ENCODE measurements at places on chromosomes 2 and 18.

- no peak overlapping the region for H3K27ac ChIP-seq
- DNase-seq, result no peak
- H3K4me3 ChIP-seq, result no peak overlapping the region
- no peaks in the 10 kb centered on the region for H3K36me3 ChIP-seq
Measured at GRCh38 chr2:124886216-124886615, 861.1 kb downstream of the CNTNAP5 start.

DNA sequence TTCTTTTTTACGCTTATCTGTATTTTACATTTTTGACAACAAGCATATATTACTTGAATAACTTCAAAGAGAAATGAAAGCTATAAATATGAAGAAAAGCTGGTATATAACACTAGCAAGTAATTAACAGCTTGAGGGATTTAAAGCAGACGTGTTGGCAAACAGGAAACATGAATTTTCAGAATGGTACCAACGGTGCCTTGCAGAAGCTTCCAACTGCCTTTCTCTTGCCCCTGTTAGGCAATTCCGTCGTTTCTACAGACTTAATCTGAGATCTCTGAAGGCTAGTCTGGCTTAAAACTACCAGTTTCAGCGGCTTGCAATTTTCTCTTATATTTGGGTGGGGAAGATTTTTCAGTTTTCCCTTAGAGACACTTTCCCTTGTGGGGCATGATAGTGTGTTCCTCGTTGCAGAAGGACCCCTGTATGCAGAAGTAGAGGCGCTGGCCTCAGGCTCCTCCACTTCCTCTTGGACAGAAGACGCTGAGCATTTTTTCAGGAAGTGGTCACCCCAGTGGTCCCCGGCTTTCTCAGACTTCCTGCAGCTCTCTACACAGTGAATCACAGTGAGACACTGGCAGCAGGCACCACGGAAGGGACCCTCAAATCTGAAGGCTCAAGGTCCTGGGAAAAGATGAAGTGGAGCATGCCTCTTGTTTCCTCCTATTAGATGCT lies 56.2 kb upstream of the SLC16A14 start:
- DNase-seq, result no peak
- no peak overlapping the region for H3K27ac ChIP-seq
- H3K36me3 ChIP-seq, result no peaks in the 10 kb centered on the region
- peaks cover 12% of the 10 kb centered on the region for H3K4me1 ChIP-seq

- peak overlapping the region; percentile 55 for H3K27ac ChIP-seq
- H3K27me3 ChIP-seq, result no peaks in the 10 kb centered on the region
- DNase-seq, result no peak
- H3K4me3 ChIP-seq, result no peak overlapping the region
Measured at GRCh38 chr2:70454936-70455544, 98.6 kb downstream of the TGFA start.

- DNase-seq, result peak; percentile 52
- H3K4me1 ChIP-seq, result peaks cover 47% of the 10 kb centered on the region
- H3K27me3 ChIP-seq, result no peaks in the 10 kb centered on the region
- H3K4me3 ChIP-seq, result peak overlapping the region; percentile 89
- peak overlapping the region; percentile 99 for H3K27ac ChIP-seq
Measured at GRCh38 chr2:218569038-218569431, 396 bp downstream of the CNOT9 start.

DNA sequence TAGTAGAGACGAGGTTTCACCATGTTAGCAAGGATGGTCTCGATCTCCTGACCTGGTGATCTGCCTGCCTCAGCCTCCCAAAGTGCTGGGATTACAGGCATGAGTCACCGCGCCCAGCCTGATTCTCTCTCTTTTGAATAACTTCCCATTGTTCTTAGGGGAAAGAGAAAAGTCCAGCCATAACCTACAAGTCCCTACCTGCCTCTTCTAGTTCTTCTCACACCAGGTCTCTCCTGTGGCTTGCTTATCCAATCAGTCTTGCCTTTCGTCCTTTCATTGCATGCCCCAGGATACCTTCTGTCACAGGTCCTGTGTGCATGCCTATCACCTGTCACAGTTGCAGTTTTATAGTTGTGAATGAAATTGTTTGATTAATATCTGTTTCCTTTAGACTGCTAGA lies 148.1 kb downstream of the SLC4A3 start:
- H3K4me1 ChIP-seq, result no peaks in the 10 kb centered on the region
- no peak overlapping the region for H3K4me3 ChIP-seq
- no peaks in the 10 kb centered on the region for H3K36me3 ChIP-seq
- peaks cover 12% of the 10 kb centered on the region for H3K27me3 ChIP-seq

DNA sequence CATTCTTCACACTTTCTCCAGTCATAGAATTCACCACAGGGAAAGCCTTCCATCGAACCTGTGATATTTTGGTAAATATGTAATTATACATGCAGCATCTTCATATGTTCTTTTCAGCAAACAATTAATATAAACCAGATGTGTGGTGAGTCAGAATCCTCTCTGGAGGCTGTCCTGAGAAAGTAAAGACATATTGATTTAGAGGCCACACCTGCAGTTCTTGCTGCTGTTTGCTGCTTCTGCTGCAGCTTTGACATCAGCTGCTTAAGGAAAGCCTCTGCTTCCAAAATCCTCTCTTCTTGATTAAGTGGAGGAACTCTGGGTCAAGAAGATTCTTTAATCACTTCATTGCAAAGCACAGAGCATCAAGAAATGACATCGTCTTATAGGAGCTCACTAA lies 568.8 kb upstream of the ZEB2 start:
- H3K36me3 ChIP-seq, result no peaks in the 10 kb centered on the region
- no peak overlapping the region for H3K27ac ChIP-seq
- H3K4me1 ChIP-seq, result no peaks in the 10 kb centered on the region
- peaks cover 6% of the 10 kb centered on the region for H3K27me3 ChIP-seq
- DNase-seq, result no peak
- no peak overlapping the region for H3K4me3 ChIP-seq

- peaks cover 9% of the 10 kb centered on the region for H3K27me3 ChIP-seq
- H3K4me3 ChIP-seq, result no peak overlapping the region
- H3K36me3 ChIP-seq, result no peaks in the 10 kb centered on the region
- no peak overlapping the region for H3K27ac ChIP-seq
Measured at GRCh38 chr18:58026395-58026794, 17.6 kb upstream of the NEDD4L start.

GRCh38 chr2:68877079-68877772 lies 6.0 kb upstream of the BMP10 start:
- H3K27ac ChIP-seq, result no peak overlapping the region
- H3K4me1 ChIP-seq, result no peaks in the 10 kb centered on the region
- H3K27me3 ChIP-seq, result peaks cover 41% of the 10 kb centered on the region
- H3K4me3 ChIP-seq, result no peak overlapping the region
- no peak for DNase-seq
- H3K36me3 ChIP-seq, result no peaks in the 10 kb centered on the region

DNA sequence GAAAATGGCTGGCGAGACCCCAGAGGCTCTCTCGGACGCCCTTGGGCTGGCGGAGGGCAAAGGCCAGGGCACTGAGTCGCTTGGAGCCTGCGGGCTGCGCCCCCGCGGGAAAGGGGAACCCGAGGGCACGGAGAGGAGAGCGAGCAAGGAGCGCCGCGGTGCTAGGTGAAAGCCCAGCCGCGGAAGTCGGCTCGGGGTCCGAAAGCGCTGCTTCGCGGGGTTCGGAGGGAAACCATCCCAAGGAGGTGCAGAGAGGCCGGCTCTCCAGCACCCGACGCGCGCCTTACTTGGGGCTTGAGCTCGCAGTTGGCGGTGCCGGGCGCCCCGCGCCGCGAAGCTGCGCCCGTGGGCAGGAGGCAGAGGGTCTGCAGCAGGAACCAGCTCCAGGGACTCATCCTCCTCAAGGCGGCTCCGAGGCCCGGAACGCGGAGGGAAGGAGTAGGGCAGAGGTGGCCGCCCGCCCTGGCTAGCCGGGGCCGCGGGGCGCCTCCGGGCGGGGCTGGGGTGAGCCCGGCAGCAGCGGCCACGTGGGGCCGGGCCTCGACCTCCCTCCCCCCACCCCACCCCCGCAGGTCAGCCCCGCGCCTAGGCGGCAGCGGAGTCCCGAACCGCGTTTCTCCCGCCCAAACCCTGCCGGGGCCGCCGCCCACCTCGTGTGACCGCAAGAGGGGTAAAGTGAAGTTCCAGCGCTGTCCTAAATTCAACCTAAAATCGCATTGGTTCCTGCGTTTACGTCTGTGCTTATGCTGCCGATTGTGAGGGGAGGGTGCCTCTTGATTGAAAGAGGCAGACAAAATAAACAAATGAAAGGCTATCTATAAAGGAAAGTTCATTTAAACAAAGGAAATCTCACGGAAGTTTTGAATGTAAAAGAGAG lies at the start of gene TRABD2A:
Gene TRABD2A (minus strand): TSS at position 440 of the 877 bp plus-strand sequence. CDS start 45 bp downstream, at position 395.
- H3K36me3 ChIP-seq, result peaks cover 6% of the 10 kb centered on the region
- no peaks in the 10 kb centered on the region for H3K27me3 ChIP-seq
- DNase-seq, result peak; percentile 32
- H3K4me1 ChIP-seq, result peaks cover 35% of the 10 kb centered on the region

DNA sequence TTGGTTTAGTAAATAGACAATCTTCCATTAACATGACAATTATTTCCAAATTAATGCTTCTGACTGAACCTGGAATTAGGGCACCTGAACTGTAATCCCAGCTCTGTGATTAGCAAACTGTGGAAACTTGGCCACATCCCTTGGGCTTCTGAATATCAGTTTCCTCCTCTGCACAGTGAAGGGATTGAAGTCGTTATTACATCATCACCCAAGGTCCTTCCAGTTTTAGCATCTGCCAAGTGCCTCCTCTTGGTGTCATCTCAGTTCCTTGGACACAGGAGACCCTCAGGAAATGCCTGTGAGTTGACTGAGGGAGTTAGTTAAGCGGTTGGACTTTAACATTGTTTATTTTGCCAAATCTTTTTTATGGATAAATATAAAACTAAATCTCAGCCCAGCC lies 64.8 kb downstream of the MOGAT1 start:
- no peaks in the 10 kb centered on the region for H3K4me1 ChIP-seq
- H3K27ac ChIP-seq, result no peak overlapping the region
- no peak for DNase-seq

DNA sequence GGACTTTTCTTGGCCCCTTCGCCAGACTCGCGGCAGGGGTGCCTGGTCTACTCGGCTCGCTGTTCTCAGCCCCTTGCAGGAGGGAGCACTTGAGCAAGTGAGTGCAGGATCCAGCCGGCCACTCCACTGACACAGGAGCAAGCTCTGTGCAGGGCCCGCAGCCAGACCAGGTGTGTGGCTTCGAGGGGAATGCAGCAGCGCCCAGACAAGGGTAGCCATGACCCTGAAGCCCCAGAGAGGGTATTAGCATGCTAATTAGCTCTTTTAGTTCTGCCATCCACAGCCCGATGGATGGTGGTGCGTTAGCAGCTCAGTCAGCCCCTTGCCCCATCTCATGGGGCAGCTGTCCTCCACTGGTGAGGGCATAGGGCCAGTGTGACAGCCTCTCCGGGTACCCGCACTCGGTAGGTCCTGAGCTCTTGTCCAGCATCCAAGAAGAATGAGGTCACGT lies 103.2 kb upstream of the HS6ST1 start:
- H3K27me3 ChIP-seq, result peaks cover 54% of the 10 kb centered on the region
- H3K4me3 ChIP-seq, result no peak overlapping the region
- H3K27ac ChIP-seq, result no peak overlapping the region
- peaks cover 3% of the 10 kb centered on the region for H3K36me3 ChIP-seq

- H3K4me1 ChIP-seq, result no peaks in the 10 kb centered on the region
- peaks cover 36% of the 10 kb centered on the region for H3K27me3 ChIP-seq
- DNase-seq, result no peak
- H3K27ac ChIP-seq, result no peak overlapping the region
Measured at GRCh38 chr2:196431957-196432356, 207.6 kb upstream of the CCDC150 start.

DNA sequence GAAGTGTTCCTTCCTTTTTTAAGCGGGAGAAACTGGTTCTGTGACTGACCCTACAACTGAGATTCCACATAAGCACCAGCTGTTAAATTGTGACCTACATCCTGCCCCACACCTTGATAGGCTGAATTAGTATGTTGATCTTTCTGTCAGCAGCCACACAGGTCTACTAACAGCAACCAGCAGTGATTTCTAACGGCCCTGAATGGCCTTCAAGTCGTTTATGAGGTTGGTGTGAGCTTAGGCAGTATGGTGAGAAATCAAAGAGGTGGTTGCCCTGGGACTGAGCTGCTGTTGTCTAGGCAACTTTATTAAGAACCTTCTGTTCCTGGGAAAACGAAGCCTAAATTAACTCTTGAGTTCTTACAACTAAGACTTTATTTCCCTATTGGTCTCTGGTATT lies 197.2 kb upstream of the FSHR start:
- H3K27me3 ChIP-seq, result no peaks in the 10 kb centered on the region
- no peaks in the 10 kb centered on the region for H3K36me3 ChIP-seq
- no peak for DNase-seq
- no peaks in the 10 kb centered on the region for H3K4me1 ChIP-seq

DNA sequence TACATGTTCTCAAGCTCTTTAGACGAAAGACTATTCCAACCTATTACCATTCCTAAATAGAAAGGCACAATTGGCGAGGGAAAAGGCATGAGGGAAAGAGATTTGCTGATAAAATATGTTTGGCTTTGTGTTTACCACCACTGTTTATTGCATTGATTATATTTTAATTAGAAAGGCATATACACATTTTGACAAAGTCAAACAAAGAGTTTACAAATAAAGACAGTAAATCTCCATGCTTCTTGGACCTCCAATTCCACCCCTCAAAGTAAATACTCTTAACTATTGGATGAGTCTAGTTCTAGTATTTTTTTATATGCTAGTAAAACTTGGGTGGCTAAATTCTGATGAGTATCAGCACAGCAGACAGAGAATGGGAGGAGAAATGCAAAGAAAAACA lies 521.4 kb downstream of the FBXO15 start:
- no peaks in the 10 kb centered on the region for H3K36me3 ChIP-seq
- no peak for DNase-seq
- H3K4me1 ChIP-seq, result no peaks in the 10 kb centered on the region
- H3K27me3 ChIP-seq, result no peaks in the 10 kb centered on the region
- no peak overlapping the region for H3K4me3 ChIP-seq

GRCh38 chr18:30927042-30927441 lies 115.5 kb downstream of the DSC3 start:
- no peaks in the 10 kb centered on the region for H3K36me3 ChIP-seq
- no peaks in the 10 kb centered on the region for H3K4me1 ChIP-seq
- no peak for DNase-seq

DNA sequence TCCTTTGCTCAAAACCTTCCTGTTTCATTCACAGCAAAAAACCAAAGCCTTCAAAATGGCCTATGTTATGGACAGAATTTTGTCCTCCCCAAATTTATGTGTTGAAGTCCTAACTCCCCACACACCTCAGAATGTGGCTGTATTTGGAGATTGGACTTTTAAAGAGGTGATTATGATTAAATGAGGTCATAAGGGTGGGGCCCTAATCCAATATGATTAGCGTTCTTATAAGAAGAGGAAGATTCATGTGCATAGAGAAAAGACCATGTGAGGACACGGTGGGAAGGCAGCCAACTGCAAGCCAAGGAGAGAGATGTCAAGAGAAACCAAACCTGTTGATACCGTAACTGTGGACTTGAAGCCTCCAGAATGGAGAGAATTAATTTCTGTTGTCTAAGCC lies 4.6 kb upstream of the ZNF638 start:
- no peak for DNase-seq
- H3K27ac ChIP-seq, result no peak overlapping the region
- H3K4me1 ChIP-seq, result peaks cover 2% of the 10 kb centered on the region
- H3K36me3 ChIP-seq, result peaks cover 9% of the 10 kb centered on the region

- no peak overlapping the region for H3K4me3 ChIP-seq
- peaks cover 9% of the 10 kb centered on the region for H3K27me3 ChIP-seq
- no peak for DNase-seq
- H3K4me1 ChIP-seq, result no peaks in the 10 kb centered on the region
- H3K36me3 ChIP-seq, result no peaks in the 10 kb centered on the region
- no peak overlapping the region for H3K27ac ChIP-seq
Measured at GRCh38 chr2:48162742-48163141, 256.4 kb upstream of the FBXO11 start.
